ENCODE measurements at places on chromosomes 12 and 14.

DNA sequence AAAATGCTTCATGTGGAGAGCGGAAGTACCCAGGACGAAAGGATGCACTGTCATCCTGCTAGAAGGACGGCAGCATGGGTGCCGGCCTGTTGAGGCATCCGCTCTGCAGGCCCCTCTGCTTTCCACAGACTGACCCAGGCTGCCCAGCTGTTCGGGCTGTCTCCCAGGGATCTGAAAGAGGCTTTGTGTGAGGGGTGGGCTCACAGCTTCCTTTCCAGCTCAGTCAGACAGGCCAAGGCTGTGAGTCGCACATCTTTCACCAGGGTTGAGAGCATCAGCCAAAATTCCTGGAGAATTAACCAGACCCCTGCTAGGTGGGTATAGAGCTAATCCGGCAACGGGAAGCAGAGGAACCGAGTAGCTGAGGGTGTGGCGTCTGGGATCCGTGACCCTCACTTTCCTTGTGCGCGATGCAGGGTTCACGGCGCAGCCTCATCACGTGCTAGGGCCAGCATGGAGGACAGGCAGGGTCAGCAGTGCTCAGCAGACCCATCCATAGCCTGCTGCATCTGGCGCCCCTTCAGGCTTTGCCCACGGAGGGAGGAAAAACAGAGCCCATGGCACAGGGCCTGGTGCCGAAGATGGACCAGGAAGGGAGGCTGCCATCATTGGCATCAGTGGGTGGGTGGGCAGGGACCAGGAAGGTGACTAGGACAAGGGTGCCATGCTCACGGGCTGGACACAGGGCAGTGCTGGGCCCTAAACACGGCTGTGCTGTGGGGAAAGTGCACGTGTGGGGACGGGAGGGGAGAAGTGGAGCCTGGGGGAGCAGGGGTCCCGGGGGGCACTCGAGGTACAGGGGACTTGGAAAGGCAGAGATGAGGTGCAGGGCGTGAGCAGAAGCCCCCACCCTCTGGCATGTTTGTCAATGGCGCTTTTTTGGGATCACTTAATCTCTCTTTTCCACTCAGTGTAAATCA is 9.2 kb upstream of the SIVA1 start:
- DNase-seq: no peak

DNA sequence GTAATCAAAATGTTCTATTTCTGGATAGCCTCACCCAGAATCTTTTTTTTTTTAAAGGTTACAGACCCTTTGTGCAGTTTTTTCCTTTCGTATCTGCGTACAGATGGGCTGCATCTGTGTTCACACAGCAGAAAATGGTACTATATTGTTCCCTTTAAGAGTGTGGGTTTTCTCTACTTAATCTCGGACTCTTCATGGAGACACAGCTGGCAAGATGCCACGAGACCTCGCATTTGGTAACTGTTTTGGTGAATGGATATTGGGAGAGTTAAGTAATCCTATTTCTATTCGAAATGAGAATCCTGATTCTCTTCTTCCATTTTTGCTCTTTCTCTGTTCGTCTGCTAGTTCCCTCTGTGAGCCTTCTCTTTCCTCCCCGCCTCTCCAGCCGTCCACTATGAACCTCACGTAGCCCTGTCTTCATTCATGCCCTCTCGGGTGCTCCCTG is 85.7 kb downstream of the SAMD4A start:
- DNase-seq: no peak

- no peak for DNase-seq
These were observed 707.7 kb upstream of the NOVA1 start for GRCh38 chr14:27305441-27305945.

DNA sequence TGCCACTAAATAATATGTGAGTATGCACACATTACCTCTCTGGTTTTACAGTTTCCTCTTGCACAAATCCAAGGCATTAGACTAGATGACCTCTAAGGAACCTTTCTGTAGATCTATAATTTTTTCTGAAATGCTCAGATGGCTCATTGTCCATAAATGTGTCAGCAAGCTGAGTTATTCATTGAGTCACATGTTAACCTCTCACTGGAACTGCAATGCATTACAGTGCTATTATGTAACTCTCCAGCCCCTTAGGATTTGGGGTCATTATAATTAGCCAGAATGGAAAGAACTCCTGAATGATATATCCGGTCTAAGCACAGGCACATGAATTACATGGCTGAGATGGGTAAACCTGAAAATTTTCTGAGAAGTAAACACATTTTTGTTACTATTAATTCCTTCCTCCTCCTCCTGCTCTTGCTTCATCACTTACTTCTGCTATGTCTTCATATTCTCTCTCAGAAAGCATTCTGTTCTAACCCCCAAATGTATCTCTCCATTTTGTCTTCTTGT is 20.3 kb upstream of the DRAM1 start:
- no peak for DNase-seq

DNA sequence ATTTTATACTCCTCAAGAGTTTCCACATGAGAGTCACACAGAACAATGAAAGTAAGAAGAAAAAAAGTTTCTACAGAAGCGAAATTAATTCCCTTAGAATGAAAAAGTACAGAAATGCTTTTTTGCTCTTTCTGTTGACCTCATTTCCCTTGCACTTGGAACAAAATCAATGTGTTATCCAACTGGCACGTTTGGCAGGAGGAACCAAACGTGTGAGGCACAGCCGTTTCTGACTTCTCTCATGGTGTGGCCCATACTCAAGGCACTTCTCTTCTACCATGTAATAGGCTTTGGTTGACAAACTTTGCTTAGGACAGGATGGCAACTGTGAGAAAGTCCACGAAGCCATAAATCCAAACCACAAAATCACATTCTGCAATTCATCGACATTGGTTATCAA is 297.0 kb downstream of the FUT8 start:
- no peak for DNase-seq

DNA sequence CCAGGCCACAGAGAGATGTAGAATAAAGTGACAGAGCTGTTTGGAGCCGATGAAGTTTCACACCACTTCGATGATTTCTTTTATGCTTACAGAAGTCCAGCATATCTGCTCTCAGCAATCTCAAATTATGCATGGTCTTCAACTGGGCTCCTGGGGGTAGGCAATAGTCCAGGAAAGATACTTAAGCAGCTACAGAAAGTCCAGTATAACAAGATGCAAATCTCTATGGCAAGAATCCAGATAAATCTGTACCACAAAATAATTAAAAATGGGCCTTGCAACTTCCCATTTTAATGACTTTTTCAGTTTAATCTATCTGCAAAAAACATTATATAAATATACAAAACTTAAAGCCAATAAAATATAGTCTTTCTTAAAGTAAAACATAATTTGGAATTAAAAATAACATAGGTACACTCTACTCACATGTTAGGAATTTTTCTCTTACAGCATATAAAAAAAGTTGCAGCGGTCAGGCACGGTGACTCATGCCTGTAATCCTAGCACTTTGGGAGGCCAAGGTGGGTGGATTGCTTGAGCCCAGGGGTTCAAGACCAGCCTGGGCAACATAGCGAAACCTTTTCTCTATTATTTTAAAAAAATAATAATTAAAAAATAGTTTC is 20.5 kb upstream of the RAD51AP1 start:
- no peak for DNase-seq

- DNase-seq: no peak
These were observed 87.1 kb downstream of the VEZT start for GRCh38 chr12:95304673-95305198.

GRCh38 chr14:92392711-92393110 is 69.7 kb downstream of the SLC24A4 start:
- no peak for DNase-seq
